ENCODE measurements at places on chromosomes 2 and 18. TPM values are rescaled to one million over a fixed set of nuclear protein-coding genes. Genes with fewer than 3 reads are reported as not detected.

The ZNF385B gene
- total RNA-seq, result not detected

The DNAH7 gene
- 0.20 TPM for total RNA-seq

The SLC4A5 gene
- total RNA-seq, result 5.3 TPM

The MC5R gene
- not detected for total RNA-seq

DNA sequence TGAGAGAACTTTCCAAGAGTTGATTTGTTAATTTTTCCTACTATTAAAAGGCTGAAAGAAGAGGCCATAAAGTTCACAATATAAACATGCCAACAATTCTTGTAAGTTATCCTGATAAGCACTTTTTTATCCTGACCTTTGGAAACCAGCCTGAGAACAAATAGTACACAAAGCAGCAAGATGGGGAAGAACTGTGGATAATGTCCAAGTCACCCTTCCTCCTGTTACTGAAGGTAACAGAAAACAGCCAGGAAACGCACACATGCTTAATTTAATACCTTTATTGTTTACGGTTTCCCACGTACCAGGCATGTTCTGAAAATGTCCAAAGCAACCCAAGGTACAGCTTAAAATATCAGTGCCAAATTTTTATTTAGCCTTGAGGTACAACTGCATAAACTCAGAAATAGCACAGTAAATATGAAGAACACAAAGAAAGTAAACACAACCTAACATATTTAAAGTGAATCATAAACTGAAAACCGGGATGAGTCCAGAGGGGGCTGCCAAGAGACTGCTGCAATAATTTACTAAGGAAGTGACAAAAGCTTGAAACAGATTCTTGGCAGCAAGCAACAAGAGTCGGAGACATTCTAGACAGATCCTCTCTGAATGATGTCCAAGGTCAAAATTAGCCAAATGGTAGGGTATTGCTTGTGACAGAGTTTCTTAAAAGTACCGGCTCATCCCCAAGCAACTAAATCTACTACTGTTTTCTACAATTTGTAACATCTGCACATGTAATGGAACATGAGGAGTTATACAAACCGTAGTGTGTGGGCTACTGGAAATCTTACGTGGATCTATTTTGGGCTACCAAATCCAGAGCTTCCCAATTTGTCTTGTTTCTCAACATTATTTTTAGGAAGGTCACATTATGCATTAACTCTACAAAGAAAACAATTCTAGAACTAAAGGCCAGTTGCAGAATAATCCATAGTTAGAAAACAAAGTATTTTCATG lies 93.2 kb downstream of the CABYR start:
- no peak for DNase-seq
- no peak overlapping the region for H3K27ac ChIP-seq
- H3K36me3 ChIP-seq, result no peaks in the 10 kb centered on the region

GRCh38 chr2:23690421-23691105 lies 236.4 kb downstream of the ATAD2B start:
- no peaks in the 10 kb centered on the region for H3K27me3 ChIP-seq
- H3K4me3 ChIP-seq, result no peak overlapping the region
- no peak overlapping the region for H3K27ac ChIP-seq

- no peak overlapping the region for H3K4me3 ChIP-seq
- H3K4me1 ChIP-seq, result no peaks in the 10 kb centered on the region
- no peaks in the 10 kb centered on the region for H3K27me3 ChIP-seq
- no peak for DNase-seq
- H3K27ac ChIP-seq, result no peak overlapping the region
- H3K36me3 ChIP-seq, result no peaks in the 10 kb centered on the region
These were observed 27.0 kb downstream of the SKA1 start for GRCh38 chr18:50401888-50402287.

The GRB14 gene
- total RNA-seq, result not detected

The IL37 gene
- not detected for total RNA-seq

All from natural killer cell (primary cell).